T-cell (primary cell): ENCODE measurements at places on chromosomes 7 and 10. TPM values are rescaled to one million over a fixed set of nuclear protein-coding genes. Genes with fewer than 3 reads are reported as not detected.

The RET gene
- not detected for total RNA-seq

- H3K4me3 ChIP-seq, result no peak overlapping the region
- peaks cover 37% of the 10 kb centered on the region for H3K27me3 ChIP-seq
- DNase-seq, result no peak
Observed at GRCh38 chr10:69939481-69939880, 113.2 kb upstream of the MACROH2A2 start.

The RARRES2 gene
- total RNA-seq, result not detected

GRCh38 chr7:31338706-31339105, 1.8 kb downstream of the NEUROD6 start:
- no peaks in the 10 kb centered on the region for H3K36me3 ChIP-seq
- H3K4me1 ChIP-seq, result no peaks in the 10 kb centered on the region
- no peak for DNase-seq
- no peak overlapping the region for H3K4me3 ChIP-seq
- H3K27me3 ChIP-seq, result peaks cover 12% of the 10 kb centered on the region

DNA sequence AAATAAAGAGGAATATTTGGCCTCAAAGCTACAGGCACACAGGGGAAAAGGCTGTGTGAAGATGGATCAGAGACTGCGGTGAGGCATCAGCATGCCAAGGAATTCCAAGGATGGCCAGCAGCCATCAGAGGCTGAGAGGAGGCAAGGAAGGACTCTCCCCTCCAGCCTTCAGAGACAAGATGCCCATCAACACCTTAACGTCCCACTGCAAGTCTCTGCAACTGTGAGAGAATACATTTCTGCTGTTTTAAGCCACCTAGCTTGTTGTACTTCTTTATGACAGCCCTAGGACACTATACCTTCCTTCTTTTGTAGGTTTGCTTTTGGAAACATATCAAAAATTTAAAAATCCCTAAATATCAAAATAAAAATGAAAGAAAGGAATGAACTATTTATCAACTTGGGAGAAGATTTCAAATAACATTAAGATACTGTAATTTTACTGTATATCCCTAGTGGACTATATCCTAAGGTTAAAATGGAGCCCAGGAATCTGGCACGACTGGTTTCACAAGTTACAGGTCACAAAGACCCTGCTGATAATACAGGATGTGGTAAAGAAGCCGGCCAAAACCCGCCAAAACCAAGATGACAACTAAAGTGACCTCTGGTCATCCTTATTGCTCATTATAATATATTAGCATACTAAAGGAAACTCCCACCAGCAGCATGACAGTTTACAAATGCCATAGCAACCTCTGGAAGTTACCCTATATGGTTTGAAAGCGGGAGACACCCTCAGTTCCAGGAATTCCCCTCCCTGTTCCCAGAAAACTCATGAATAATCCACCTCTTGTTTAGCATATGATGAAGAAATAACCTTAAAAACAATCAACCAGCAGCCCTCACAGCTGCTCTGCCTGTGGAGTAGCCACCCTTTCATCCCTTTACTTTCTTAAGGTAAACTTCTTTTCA, 185.2 kb downstream of the AVL9 start:
- no peaks in the 10 kb centered on the region for H3K4me1 ChIP-seq
- no peak overlapping the region for H3K4me3 ChIP-seq
- H3K36me3 ChIP-seq, result no peaks in the 10 kb centered on the region
